NCI-H1694 treated with DMSO at 0.1 percent for 48 hours (cell line): ENCODE measurements at places on chromosomes 11 and 22.

- DNase-seq, result no peak
These were observed 295.4 kb downstream of the CADM1 start for GRCh38 chr11:115208808-115209259.

- DNase-seq, result no peak
These were observed 17.8 kb downstream of the MRPL23 start for GRCh38 chr11:1964955-1965354.

DNA sequence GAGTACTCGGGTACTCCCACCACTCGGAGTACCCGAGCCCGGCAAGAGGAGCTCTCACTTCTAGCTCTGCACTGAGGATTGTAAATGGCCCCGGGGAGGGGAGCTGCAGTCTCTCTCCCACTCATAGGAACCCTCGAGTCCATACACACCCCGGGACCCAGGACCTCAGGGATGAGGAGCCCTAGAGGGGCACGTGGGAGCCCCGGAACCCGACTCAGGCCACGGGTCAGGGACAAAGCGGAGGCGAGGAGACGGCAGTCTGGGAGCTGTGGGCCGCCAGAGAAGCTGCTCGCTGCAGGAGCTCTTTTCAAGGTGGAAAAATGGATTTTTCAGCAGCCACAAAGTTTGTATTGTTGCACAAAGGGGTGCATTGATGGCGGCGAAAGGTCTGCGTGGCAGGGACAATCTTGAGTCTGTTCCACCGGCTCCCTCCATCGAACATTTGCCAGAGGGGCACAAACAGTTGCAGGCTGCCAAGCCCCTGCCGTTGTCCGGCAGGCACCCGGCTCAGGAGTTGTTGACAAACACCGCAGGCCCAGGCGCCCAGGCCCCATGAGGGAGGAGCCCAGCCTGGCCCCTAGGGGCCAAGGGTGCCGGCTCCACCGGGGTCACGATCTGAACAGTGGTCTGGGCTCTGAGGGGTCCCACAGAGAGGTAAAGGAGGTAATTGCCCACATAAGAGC lies 5.7 kb upstream of the FLI1 start:
- DNase-seq, result no peak

GRCh38 chr11:102807921-102808320 lies 10.0 kb upstream of the MMP1 start:
- DNase-seq, result no peak

- DNase-seq, result no peak
These were observed 1.6 kb upstream of the SHANK3 start for GRCh38 chr22:50670914-50671538.

DNA sequence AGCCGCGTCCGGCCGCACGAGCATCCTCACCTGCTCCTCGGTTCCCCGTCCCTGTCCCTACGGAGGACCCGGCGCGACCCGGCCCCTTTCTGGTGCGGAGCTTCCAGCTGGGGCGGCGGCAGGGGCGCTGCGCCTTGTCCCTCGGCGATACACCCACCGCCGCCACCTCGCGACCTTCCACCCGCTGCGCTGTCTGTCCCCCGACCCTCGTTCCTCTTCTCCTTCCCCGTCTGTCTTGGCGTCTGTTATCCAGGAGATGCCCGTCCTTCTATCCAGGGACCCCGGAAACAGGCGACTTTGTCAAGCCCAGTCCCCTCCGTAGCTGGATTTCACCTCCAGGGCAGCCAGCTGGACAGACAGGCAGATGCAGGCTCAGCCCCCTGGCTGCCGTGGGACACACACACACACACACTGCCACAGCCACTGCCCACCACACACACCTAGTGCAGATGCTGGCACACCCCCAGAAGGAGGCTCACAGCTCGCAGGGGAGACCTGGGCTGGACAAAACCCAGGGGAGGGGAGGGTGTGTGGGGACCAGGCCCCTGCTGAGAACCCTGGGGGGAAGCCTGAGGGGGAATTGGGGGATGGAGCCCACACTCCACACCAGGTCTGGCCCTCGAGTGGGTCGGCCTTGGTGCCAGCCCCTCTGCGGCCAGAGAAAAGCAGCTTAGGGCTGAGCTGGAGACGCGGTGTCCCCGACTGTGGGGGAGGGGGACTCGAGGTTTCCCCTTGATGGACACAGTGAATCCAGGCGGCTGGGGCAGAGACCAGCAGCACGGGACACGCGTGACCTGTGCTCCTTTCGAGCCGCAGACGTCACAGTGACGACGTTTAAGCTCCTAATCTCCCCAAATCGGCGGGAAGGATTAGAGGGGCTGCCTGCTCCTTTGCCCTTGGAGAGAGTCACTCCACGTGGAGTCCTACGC lies 788 bp downstream of the DRD4 start:
- no peak for DNase-seq

- DNase-seq, result no peak
These were observed 116.8 kb upstream of the FGF3 start for GRCh38 chr11:69935941-69936505.

GRCh38 chr11:113426686-113427085 lies 39.1 kb downstream of the ANKK1 start:
- DNase-seq, result no peak

GRCh38 chr11:74311352-74311926 lies at the start of gene P4HA3:
P4HA3 (minus strand) TSS chr11:74311640; CDS start chr11:74311611, 29 bp downstream.
- DNase-seq, result no peak

GRCh38 chr22:30327864-30328345 lies 1.2 kb upstream of the TBC1D10A start:
- no peak for DNase-seq

GRCh38 chr11:47378010-47378835 lies at the start of gene SPI1:
SPI1 (minus strand) TSS chr11:47378547; CDS start chr11:47378353, 194 bp downstream.
- DNase-seq, result no peak

- DNase-seq, result no peak
These were observed 45.6 kb downstream of the SMCO4 start for GRCh38 chr11:93497596-93497995.

- no peak for DNase-seq
These were observed 270.7 kb downstream of the ETS1 start for GRCh38 chr11:128316541-128317227.

DNA sequence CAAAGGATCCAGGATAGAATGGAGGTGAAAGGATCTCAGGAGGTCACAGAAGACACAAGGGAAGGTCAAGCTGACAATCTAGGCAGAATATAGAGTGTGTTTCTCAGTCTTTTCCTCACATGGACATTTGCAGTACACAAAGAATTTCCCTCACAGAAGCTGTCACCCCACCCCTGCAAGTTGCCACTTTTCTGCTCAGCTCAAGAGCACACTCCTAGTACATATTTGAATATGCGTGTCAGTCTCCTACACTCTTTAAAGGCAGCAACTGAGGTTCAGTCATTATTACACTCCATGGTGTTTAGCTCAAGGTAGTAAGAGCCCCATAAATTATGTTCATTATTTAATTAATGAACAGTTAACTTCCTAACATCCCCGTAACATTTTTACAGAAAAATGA lies 59.1 kb downstream of the ETS1 start:
- no peak for DNase-seq

GRCh38 chr11:24163146-24163545 lies 333.7 kb upstream of the LUZP2 start:
- DNase-seq, result no peak

- no peak for DNase-seq
These were observed 20.8 kb downstream of the FADS3 start for GRCh38 chr11:61870541-61871031.

DNA sequence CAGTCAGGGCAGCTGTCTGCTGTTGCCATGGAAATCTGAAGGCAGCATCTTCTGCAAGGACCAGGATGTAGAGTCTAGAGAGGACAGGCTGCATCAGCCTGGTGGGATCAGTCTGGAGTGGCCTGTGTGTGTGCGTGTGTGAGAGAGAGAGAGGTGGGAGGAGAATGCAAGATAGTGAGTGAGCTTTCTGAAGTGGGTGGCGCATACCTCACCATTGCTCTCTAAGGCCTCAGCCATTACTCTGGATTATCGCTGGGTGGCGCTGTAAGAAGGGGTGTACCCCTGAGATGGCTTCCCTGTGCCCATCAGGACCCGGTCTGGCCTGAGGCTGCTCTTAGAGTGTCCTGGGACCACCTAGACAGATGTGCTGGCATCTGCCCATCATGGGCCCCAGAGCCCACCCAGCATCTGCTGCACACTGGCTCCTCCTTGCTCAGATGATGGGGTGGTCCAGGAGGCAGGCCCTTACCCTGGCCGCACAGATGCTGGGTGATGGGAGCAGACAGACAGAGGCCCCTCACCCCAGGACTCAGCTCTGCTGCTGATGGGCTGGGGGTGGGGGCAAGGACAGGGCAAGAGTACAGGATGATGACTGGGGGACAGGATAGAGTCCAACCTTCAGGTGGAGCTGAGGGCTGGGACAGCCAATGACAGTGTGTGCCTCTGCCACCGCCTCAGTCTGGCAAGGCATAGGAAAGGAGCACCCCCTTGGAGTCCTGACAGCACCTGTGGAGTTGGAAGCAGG lies 25.7 kb upstream of the TUB start:
- no peak for DNase-seq

- DNase-seq, result no peak
These were observed 39.3 kb downstream of the KCNJ4 start for GRCh38 chr22:38415561-38416321.

GRCh38 chr11:83072350-83073242 lies 899 bp upstream of the RAB30 start:
- no peak for DNase-seq

DNA sequence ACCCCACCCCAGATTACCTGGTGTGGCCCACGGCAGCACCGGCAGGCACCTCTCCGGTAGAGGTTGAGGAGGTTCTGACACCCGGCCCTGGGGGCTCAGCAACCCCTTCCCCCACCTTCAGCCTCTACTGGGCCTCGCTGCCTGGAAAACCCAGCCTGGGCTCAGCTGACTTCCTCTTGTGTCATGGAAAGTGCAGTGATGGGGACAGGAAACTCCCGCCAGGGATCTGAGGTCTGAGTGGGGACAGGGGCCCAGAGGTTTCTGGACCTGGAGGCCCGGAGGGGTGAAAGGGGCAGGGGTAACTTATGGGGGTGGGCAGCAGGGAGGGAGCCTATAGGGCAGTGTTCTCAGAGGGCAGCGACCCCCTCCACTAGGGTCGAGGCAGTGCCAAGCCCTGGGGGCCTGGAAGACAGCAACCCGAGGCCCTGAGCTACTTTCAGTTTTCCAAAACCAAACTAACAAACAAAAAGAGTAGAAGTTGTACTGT lies 10.0 kb upstream of the CD5 start:
- DNase-seq, result no peak

DNA sequence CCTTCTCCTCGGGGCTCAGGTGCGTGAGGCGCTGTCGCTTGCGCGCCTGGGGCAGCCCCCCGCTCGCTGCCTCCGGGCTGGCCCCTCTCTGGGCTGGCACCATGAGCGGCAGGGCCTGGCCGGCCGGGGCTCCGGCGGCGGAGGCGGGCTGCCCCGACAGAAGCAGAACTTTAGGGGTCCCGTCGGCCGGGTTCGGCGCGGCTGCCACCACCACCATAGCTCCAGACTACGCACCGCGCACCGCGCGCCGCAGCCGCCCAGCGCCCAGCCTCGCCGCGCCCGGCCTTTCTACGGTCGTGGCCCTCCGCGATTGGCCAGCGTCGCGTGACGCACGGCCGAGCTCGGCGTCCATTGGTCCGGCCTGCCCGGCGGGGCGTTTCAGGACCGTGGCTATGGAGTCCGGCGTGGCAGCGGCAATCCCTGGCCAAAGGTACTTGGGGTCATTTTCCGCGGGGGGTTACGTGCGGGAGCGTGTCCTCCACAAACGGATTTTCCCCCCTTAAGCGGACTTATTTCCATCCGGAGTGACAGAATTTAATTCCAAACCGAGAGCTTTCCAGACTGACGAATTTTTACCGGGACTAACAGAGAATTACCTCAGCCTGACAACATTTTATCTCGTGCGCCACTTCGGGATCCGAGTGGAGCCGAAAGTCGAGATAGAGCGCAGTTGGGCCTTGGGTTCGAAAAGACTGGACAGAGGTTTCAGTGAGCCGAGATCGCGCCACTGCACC lies at the start of gene XBP1:
Gene XBP1 (minus strand): TSS at position 262 of the 734 bp plus-strand sequence.
- DNase-seq, result peak; percentile 49

DNA sequence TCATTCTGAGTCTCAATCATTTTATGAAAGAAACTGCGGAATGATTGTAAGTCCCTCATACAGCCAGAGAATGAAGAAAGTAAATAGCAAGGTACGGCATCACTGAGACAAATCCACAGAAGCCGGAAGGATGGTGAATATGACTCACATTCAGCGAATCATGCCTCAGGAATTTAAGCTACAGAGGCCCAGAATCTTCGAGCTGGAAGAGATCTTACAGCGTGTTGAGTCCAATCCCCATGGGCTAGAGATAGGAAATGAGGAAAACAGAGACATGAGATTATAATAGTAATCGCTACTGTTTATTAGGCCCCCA lies 173.2 kb downstream of the KIF18A start:
- no peak for DNase-seq

DNA sequence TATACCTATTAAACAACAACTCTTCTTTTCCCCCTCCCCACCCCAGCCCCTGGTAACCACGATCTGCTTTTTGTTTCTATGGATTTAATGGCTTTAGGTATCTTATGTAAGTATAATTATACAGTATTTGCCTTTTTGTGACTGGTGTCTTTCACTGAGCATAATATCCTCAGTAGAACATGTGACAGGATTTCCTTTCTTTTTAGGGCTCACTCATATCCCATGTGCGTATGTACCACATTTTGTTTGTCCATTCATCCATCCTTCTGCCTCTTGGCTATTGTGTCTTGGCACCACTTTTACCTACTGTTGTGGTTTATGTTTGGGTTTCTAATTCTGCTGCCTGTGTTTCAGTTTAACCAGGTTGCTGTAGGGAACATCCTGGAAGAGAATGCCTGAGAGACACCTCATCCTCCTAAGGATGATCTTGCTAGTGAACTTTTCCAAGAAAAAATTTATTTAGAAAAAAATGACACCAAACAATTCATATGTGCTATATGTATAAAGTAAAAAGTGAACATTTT lies 77.6 kb upstream of the SESN3 start:
- no peak for DNase-seq

DNA sequence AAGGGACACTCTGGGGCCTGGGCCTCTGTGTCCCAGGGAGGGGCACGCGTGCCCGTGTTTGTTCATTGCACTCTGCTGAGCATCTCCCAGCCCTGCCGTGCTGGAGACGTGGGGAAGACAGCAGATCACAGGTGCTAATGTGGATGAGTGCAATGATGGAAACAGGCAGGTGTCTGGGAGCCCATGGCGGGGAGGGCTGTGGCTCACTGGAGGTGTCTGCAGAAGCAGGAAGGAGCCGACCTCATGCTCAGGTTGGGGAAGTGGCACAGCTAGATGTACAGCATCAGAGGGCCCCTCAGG lies 7.9 kb downstream of the TMEM258 start:
- DNase-seq, result no peak

GRCh38 chr11:107494055-107494454 lies 36.4 kb upstream of the CWF19L2 start:
- DNase-seq, result no peak

- no peak for DNase-seq
These were observed 705 bp downstream of the FZD4 start for GRCh38 chr11:86954269-86955110.

- no peak for DNase-seq
These were observed 201.6 kb upstream of the B3GAT1 start for GRCh38 chr11:134613646-134614045.
